ENCODE measurements at places on chromosomes 11 and 22.

DNA sequence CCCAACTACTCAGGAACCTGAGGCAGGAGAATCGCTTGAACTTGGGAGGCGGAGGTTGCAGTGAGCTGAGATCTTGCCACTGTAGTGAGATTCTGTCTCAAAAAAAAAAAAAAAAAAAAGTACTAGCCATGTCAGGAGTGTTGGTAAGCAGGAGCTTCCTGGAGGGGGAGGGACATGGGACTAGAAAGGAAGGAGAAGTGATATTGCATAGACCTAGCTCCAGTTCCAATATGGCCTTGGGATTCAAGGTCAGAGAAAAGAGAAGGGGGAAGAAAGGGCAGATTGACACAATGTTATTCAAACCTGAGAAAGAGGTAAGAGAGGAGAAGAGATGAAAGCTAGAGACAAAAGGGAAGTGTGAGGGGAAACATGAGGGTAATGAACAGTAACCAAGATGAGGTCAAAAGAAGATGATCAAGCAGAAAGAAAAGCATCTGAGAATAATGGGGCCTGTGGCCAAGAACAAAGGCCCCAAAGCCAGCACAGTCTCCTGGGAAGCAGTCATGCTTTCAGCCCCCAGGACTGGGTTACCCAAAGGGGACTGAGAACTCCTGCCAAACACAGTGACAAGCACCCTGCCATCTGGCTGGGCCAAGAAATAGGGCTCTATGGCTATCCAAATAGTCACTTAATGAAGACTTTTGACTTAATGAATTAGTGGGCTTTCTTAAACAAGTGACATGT lies 51.7 kb upstream of the FTH1 start:
- H3K4me3 ChIP-seq, result no peak overlapping the region
- no peak for DNase-seq
- H3K27ac ChIP-seq, result no peak overlapping the region
- no peaks in the 10 kb centered on the region for H3K4me1 ChIP-seq

- DNase-seq, result no peak
- H3K27ac ChIP-seq, result no peak overlapping the region
- H3K36me3 ChIP-seq, result no peaks in the 10 kb centered on the region
- no peak overlapping the region for H3K4me3 ChIP-seq
Measured at GRCh38 chr11:94145916-94146315, 17.3 kb downstream of the PANX1 start.

DNA sequence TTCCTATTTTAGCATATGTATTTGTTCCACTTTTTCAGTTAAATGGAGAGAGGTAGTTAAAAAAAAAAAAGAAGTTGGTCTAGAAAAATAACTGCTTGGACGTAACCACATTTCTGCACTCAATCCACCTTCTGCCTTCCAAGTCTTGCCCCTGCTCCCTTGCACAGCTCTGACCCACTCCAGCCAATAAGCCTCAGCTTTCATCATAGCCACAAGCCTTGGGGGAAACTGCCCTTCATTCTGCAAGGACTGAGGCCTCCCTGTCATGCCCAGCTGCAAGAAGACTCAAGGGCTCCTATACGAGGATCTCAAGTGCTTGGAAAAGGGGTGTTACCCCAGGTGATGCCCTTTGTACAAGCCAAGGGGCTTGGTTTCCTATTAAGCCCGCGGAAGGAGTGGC lies 36.0 kb upstream of the OAF start:
- no peaks in the 10 kb centered on the region for H3K4me1 ChIP-seq
- no peak for DNase-seq
- H3K4me3 ChIP-seq, result no peak overlapping the region

DNA sequence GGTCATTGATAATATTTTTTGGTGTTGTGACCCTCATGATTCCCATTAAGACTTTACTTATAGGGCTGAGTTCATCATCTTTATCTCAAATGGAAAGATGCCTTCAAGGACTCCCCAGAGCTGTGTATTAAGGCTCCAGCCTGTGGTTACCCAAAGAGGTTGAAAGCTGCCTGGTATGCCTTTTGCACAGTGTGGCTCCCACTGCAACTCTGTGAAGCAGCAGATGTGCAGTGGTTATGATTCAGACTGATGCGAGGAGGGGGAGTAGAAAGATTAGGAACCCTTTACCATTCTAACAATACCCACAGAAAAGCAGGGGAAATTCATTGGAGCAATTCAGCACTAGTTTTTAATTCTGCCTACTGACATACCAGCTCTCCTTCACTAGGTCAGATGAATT lies 560.0 kb downstream of the INSC start:
- no peak for DNase-seq
- H3K27ac ChIP-seq, result no peak overlapping the region

DNA sequence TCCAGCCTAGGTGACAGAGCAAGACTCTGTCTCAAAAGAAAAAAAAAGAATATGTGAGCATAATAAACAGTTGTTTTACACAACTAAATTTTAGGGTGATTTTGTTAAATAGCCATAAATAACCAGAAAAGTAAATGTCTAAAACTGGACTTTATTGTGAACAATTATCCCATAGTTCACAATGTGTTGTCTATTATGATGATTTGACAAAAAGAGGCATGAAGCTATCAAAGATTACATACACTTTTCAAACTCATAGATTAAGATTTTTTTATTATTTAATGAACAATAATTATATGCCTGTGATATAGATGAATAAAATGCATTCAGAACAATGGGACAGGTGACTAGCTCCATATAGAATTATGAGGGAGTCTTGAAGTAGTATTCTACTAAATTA lies 27.0 kb upstream of the MTMR2 start:
- no peak overlapping the region for H3K4me3 ChIP-seq
- H3K4me1 ChIP-seq, result no peaks in the 10 kb centered on the region
- no peaks in the 10 kb centered on the region for H3K27me3 ChIP-seq
- no peak overlapping the region for H3K27ac ChIP-seq

GRCh38 chr11:122625976-122626665 lies 29.4 kb upstream of the UBASH3B start:
- H3K36me3 ChIP-seq, result no peaks in the 10 kb centered on the region
- H3K4me1 ChIP-seq, result no peaks in the 10 kb centered on the region
- no peak overlapping the region for H3K4me3 ChIP-seq
- no peak for DNase-seq

DNA sequence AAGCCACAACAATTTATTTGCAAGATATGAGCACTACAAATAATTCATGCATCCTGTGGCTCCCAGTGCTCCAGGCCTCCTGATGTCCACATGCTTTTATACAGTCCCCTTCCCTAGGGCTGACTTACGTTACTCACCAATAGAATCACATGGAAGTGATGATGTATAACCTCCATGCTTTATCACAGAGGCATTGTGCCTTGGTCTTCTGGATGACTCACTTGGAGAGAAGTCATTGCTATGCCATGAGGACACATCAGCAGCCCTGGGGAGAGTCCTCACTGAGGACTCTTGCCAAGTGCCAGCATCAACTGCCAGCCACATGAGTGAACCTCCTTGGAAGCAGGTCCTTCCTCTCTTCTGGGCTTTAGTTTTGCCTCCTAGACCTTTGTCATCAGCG lies 22.0 kb upstream of the IGSF9B start:
- H3K27me3 ChIP-seq, result no peaks in the 10 kb centered on the region
- H3K4me1 ChIP-seq, result no peaks in the 10 kb centered on the region
- H3K27ac ChIP-seq, result no peak overlapping the region

GRCh38 chr11:111920908-111921307 lies 2.2 kb downstream of the C11orf52 start:
- no peak overlapping the region for H3K27ac ChIP-seq
- H3K27me3 ChIP-seq, result no peaks in the 10 kb centered on the region
- no peak for DNase-seq
- peaks cover under 1% of the 10 kb centered on the region for H3K4me1 ChIP-seq

GRCh38 chr11:10551290-10551592 lies 10.3 kb upstream of the RNF141 start:
- H3K36me3 ChIP-seq, result no peaks in the 10 kb centered on the region
- H3K4me1 ChIP-seq, result no peaks in the 10 kb centered on the region
- H3K4me3 ChIP-seq, result no peak overlapping the region

- H3K27me3 ChIP-seq, result no peaks in the 10 kb centered on the region
- no peak for DNase-seq
- no peak overlapping the region for H3K27ac ChIP-seq
- no peak overlapping the region for H3K4me3 ChIP-seq
- no peaks in the 10 kb centered on the region for H3K36me3 ChIP-seq
Measured at GRCh38 chr11:125425601-125426000, 70.5 kb downstream of the FEZ1 start.

GRCh38 chr11:36695111-36695510 lies 97.1 kb upstream of the RAG2 start:
- H3K4me3 ChIP-seq, result no peak overlapping the region
- H3K27ac ChIP-seq, result no peak overlapping the region
- no peak for DNase-seq

DNA sequence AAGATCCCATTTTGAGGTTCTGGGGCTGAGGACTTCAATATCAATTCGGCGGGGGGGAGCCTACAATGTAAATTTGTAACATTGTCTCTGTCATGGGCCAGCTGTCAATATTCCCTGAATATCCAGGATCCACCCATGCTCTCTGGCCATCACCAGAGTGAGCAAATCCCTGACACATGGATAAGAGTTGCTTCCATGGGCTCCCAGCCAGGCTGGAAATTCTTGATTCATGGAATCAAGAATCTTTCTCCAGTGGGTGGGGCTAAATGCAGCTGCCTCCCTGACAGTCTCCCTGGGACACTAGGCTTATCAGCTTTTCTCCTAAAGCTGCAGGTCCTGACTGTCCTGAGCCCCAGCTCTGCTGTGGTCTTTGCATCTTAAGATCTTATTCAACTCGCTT lies 86.9 kb upstream of the IGLL5 start:
- DNase-seq, result no peak
- no peak overlapping the region for H3K4me3 ChIP-seq
- peaks cover 13% of the 10 kb centered on the region for H3K4me1 ChIP-seq
- H3K27ac ChIP-seq, result no peak overlapping the region
- no peaks in the 10 kb centered on the region for H3K27me3 ChIP-seq
- H3K36me3 ChIP-seq, result no peaks in the 10 kb centered on the region

- no peak for DNase-seq
- H3K27ac ChIP-seq, result no peak overlapping the region
Measured at GRCh38 chr22:39655004-39655579, 84.5 kb downstream of the CACNA1I start.

DNA sequence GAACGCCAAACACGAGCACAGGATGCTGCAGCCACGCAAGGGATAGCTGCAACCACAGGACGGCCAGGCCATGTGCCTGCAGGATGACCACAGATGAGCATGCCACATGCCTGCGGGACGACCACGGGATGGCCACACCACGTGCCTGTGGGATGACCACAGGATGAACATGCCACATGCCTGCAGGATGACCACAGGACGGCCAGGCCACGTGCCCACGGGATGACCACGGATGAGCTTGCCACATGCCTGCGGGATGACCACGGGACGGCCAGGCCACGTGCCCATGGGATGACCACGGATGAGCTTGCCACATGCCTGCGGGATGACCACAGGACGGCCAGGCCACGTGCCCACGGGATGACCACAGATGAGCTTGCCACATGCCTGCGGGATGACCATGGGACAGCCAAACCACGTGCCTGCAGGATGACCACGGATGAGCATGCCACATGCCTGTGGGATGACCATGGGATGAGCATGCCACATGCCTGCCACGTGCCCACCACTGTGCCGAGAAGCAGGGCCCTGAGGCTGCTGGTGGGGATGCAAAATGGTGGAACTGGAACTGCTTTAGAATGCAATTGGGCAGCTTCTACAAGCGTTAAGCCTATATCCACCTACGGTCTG lies 12.8 kb upstream of the MOB2 start:
- no peaks in the 10 kb centered on the region for H3K36me3 ChIP-seq
- DNase-seq, result no peak
- no peaks in the 10 kb centered on the region for H3K27me3 ChIP-seq
- no peaks in the 10 kb centered on the region for H3K4me1 ChIP-seq

DNA sequence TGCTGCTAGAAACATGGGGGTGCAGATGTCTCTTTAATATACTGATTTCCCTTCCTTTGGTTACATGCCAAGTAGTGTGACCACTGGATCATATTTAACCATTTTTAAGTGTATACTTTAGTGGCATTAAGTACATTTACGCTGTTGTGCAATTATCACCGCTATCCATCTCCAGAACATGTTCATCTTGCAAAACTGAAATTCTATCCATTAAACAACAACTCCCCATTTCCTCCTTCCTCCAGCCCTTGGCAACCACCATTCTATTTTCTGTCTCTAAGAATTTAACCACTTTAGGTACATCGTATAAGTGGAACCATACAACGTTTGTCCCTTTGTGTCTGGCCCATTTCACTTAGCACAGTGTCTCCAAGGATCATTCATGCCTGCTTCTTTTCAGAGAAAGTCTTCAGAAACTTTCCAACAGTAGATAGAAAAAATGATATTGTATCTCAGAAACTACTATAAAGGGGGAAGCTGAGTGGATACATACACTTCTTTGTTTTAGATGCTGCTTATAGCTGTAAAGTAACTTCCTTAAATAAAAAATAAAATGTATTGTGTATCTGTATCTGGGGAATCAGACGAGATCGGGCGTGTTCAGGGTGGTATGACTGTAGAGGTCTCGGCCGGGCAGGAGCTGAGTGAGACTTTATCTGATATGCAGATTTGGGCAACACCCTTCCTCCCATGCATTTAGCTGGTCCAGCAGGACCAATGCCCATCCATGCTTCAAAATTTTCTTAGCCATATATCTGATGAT lies 44.6 kb upstream of the ZBED5 start:
- no peaks in the 10 kb centered on the region for H3K4me1 ChIP-seq
- H3K36me3 ChIP-seq, result no peaks in the 10 kb centered on the region
- DNase-seq, result no peak
- no peak overlapping the region for H3K27ac ChIP-seq

- H3K27me3 ChIP-seq, result no peaks in the 10 kb centered on the region
- H3K4me1 ChIP-seq, result no peaks in the 10 kb centered on the region
- no peak overlapping the region for H3K4me3 ChIP-seq
- no peak for DNase-seq
Measured at GRCh38 chr11:121703201-121703600, 250.4 kb upstream of the SORL1-AS1 start.

- H3K36me3 ChIP-seq, result no peaks in the 10 kb centered on the region
- H3K27ac ChIP-seq, result no peak overlapping the region
- H3K4me1 ChIP-seq, result peaks cover 4% of the 10 kb centered on the region
- H3K27me3 ChIP-seq, result no peaks in the 10 kb centered on the region
- no peak for DNase-seq
- H3K4me3 ChIP-seq, result no peak overlapping the region
Measured at GRCh38 chr11:20368438-20368837, 4.9 kb downstream of the HTATIP2 start.

- no peak for DNase-seq
- H3K4me1 ChIP-seq, result no peaks in the 10 kb centered on the region
- no peaks in the 10 kb centered on the region for H3K27me3 ChIP-seq
- no peak overlapping the region for H3K27ac ChIP-seq
Measured at GRCh38 chr11:77353131-77353530, 51.6 kb upstream of the GDPD4 start.

GRCh38 chr11:1854949-1855885 lies 2.3 kb downstream of the LSP1 start:
- DNase-seq, result no peak
- H3K27ac ChIP-seq, result no peak overlapping the region
- no peaks in the 10 kb centered on the region for H3K36me3 ChIP-seq
- peaks cover 38% of the 10 kb centered on the region for H3K4me1 ChIP-seq
- H3K27me3 ChIP-seq, result no peaks in the 10 kb centered on the region
- peak overlapping the region; percentile 74 for H3K4me3 ChIP-seq

- H3K4me3 ChIP-seq, result no peak overlapping the region
- H3K27ac ChIP-seq, result no peak overlapping the region
- H3K27me3 ChIP-seq, result no peaks in the 10 kb centered on the region
- no peaks in the 10 kb centered on the region for H3K4me1 ChIP-seq
- no peaks in the 10 kb centered on the region for H3K36me3 ChIP-seq
- no peak for DNase-seq
Measured at GRCh38 chr11:113613619-113614018, 92.5 kb downstream of the TMPRSS5 start.

GRCh38 chr11:14331476-14332136 lies 27.4 kb downstream of the RRAS2 start:
- 0 out of 2 replicates have a peak, but pooled peaks cover 4% of the 10 kb centered on the region for H3K4me1 ChIP-seq
- DNase-seq, result no peak
- no peaks in the 10 kb centered on the region for H3K36me3 ChIP-seq
- no peaks in the 10 kb centered on the region for H3K27me3 ChIP-seq
- no peak overlapping the region for H3K27ac ChIP-seq
- H3K4me3 ChIP-seq, result no peak overlapping the region

Measured in MM.1S (cell line).